ENCODE measurements at places on chromosomes 4 and X.

- DNase-seq, result peak; percentile 13
Observed at GRCh38 chr4:15469402-15470127, at the start of gene CC2D2A. Gene CC2D2A (plus strand): TSS chr4:15469882. CDS start chr4:15475933, 6,051 bp downstream.

DNA sequence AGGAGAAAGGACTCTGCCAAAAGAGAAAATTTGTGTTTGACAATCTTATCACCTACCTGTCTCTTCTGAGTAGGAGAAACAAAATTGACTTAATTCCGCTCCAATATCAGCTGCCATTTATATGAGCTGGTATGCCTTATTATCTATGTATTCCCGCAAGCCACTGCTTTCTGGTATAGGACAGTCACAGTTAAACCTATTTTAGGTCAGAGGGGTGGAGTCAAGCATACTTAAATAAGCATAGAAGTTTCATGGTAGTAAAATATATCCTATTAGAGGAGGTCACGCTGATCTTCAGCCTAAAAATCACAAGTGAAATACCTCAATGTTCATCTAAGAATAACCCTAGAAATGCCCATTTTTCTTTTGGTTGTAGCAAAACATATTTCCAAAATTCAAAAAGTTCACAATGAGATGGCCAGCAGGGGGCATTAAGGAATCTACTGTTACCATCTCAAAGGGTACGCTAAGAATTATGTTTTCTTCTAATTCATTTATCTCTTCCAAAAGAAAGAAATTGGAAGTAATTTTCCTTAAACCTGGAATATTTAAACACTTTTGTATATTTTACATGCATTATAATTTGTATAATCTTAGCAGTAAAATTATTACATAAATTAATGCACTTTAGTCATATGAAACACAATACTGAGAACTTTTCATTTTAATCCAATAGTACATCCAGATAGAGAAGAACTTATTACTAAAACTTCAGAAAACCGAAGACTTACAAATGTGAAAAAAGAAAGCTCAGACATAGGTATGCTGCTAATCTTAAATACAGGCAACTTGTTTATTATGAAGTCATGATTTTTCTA lies 10.5 kb downstream of the PPAT start:
- DNase-seq, result peak; percentile 54

DNA sequence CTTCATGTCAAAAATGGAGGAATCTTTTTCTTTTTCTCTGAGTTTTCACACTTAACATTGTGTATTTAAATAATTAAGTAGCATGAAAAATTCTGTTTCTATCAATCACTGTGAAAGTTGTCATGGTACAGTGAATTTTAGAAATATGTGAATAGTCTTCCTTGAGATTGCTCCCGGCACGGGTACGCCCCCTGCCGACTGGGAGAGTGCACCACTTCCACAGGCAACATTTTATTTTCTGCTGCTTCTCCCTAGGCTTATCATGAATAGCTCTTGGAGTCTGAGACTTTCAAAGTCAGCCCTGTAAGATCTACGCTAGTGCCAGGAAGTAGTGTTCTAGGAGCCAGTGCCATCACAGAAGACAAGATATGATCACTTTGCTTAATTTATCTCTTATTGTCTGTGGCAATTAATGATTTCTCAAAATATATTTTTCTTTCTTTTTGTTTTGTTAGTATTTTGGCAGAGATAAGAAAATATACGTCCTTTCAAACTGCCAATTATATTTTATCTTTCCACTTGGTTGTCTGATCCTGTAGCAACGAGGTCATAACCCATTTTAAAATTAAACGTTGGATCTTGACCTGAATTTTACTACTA lies 763.8 kb upstream of the AADAT start:
- DNase-seq, result no peak

GRCh38 chrX:136380010-136380769 lies 79.4 kb downstream of the ADGRG4 start:
- no peak for DNase-seq

- DNase-seq, result no peak
Observed at GRCh38 chr4:140298001-140298400, 75.4 kb upstream of the SCOC start.

DNA sequence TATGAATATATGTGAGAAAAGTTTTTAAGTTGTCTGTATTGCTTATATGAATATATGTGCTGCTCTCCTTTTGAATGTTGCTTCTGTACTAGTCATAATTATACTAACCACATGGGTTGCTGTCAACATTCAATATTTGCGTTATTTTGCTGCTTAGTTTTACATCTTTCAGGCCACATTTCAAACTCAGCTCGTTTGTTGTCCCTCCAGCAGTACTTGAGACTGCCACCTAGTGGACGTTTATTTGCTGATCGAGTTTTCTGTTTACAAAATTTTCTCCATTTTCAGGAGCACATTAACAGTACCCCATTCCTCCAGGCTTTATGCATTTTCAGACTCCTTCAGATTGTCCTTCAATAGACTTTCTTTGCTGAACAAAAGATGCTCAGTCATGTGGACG lies 75.8 kb downstream of the NUDT11 start:
- DNase-seq, result peak; percentile 13

GRCh38 chrX:55640854-55641253 lies 17.7 kb downstream of the FOXR2 start:
- DNase-seq, result no peak

DNA sequence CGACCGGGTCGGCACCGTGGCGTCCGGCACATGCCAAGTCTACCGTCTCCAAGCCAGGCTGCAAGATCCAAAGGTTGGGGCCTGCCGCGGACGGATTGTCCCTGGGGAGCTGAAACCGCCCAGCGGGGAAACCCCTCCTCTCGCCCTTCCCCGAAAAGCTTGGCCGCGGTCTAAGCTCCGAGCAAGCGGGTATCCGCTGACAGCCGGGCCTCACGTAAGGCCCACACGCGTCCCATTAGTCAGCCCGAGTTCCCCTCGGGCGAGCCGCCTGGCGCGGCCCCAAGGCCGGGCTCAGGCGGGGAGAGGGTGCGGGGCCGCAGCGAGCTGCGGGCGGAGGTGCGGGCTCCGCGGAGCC lies 6.8 kb upstream of the BCOR start:
- DNase-seq, result no peak

DNA sequence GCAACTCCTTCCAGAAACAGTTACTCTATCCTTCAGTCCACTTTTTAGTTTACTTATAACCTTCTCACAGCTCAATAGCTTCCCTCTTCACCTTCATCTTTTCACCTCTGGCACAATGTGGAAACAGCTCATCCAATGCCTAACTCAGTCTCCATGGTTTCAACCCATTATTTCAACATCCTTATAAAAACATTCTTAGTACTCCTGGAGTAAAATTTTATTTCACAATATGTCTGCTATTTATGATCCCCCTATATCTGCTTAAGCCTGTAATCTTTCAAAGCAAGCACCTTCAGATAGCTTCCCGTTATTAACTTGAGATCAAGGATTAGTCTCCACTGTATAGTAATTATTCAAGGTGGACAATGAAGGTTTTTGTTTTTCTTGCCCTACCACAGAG lies 156.3 kb downstream of the GASK1B start:
- no peak for DNase-seq

DNA sequence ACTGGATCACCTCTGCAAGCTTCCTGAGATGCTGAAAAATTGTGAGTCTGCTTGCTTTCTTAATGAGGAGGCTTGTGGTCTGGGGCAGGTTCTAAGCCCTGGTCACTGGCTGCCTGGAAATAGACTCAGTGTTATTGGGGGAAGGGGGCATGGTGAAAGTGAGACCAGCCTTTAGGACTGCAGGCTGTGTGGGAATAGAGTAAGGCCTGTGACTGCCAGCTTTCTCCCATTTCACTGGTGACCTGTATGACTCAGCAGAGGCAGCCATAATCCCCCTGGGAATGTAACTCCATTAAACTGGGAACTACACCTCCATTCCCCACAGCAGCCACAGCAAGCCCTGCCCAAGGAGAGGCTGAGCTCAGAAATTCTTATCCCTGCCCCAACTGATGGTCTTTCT lies 55.9 kb upstream of the IL15 start:
- no peak for DNase-seq

DNA sequence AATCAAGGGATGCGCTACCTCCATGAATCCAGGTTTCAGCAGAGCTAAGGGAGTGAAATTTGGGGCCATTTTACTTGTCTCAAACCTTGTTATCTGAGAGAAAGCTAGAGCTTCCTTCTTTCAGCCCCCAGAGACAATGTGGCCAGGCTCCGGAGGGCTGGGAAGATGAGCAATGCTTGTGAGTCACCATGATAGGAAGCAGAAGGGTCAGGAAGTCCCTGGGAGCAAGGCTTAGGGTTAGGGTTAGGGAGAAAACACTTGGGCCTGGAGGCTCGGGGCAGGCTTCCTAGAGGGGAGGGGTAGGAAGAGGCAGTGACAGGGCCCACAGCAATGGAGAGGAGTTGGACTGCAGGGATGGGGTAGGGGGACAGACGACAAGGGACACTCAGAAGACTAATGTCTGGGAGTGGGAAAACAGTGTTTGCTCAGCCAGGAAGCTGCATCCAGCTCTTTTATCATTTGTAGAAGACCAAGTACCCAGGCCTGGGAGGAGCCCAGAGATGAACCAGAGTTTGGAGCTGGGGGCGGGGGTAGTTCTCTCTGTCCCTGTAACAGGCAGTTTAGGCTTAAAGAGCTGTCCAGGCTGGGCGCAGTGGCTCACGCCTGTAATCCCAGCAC lies 16.4 kb upstream of the PORCN start:
- no peak for DNase-seq

- DNase-seq, result peak; percentile 73
Observed at GRCh38 chrX:40651620-40652223, 4.4 kb upstream of the CXorf38 start.

DNA sequence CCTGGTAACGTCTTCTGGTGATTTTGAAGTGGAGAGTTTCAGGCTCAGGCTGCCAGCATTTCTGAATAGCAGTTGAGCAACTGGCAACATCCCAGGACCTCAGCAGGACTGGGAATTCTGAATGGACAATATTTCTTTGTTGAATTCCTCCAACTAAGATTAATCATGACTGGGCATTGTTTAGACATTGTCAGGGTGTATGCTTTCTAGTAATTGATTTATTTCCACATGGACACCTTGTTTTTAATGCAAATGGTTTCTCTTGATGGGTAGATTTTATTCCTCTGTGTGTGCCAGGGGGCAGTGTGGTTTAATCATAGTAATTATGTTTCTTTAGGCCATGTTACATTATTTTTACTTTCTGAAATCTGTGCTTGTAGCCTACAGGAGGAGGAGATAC lies 1004.7 kb upstream of the LCORL start:
- peak; percentile 39 for DNase-seq
